Right cardiac atrium (tissue), 5 donors: ENCODE measurements at places on chromosomes 1 and 21. TPM values are rescaled to one million over a fixed set of nuclear protein-coding genes. Genes with fewer than 3 reads are reported as not detected.

PLPPR4 gene
- 0.14 TPM for total RNA-seq

PRAMEF9 gene
- total RNA-seq, result not detected

AMIGO1 gene
- total RNA-seq, result 9.7 TPM

ARHGEF11 gene
- 34.4 TPM for total RNA-seq

MCOLN2 gene
- total RNA-seq, result 0.34 TPM

PIP5K1A gene
- total RNA-seq, result 50.7 TPM

KRTAP7-1 gene
- not detected for total RNA-seq

HLX gene
- total RNA-seq, result 5.5 TPM

HSD3B1 gene
- total RNA-seq, result not detected

SUSD4 gene
- total RNA-seq, result 44.3 TPM

HSPB7 gene
- 2,213 TPM for total RNA-seq

KCNE2 gene
- total RNA-seq, result not detected

CHIT1 gene
- total RNA-seq, result 0.64 TPM

NSL1 gene
- total RNA-seq, result 29.0 TPM

MTARC2 gene
- 32.4 TPM for total RNA-seq

ZMYND12 gene
- 2.1 TPM for total RNA-seq

GNG4 gene
- total RNA-seq, result not detected

PSEN2 gene
- 25.8 TPM for total RNA-seq

MSTO1 gene
- total RNA-seq, result 28.2 TPM

C1orf141 gene
- total RNA-seq, result not detected

ALG14 gene
- total RNA-seq, result 7.4 TPM

SMG7 gene
- 39.1 TPM for total RNA-seq

GSTM3 gene
- 65.5 TPM for total RNA-seq

PRAMEF6 gene
- not detected for total RNA-seq

EPHB2 gene
- total RNA-seq, result 2.0 TPM

NID1 gene
- total RNA-seq, result 107 TPM

THEM5 gene
- not detected for total RNA-seq

AGRN gene
- total RNA-seq, result 17.1 TPM

PPFIA4 gene
- total RNA-seq, result 50.3 TPM

TEKT2 gene
- not detected for total RNA-seq

POU2F1 gene
- total RNA-seq, result 10.1 TPM

SDC3 gene
- total RNA-seq, result 38.3 TPM

SPATC1L gene
- 8.8 TPM for total RNA-seq

BMP8A gene
- total RNA-seq, result 2.4 TPM
